Stimulated activated CD4-positive, alpha-beta T cell treated with anti-CD3 and anti-CD28 coated beads, TNF-alpha, amount 100 ng/mL, for 1 hour (primary cell): ENCODE measurements at places on chromosomes 7 and 10.

DNA sequence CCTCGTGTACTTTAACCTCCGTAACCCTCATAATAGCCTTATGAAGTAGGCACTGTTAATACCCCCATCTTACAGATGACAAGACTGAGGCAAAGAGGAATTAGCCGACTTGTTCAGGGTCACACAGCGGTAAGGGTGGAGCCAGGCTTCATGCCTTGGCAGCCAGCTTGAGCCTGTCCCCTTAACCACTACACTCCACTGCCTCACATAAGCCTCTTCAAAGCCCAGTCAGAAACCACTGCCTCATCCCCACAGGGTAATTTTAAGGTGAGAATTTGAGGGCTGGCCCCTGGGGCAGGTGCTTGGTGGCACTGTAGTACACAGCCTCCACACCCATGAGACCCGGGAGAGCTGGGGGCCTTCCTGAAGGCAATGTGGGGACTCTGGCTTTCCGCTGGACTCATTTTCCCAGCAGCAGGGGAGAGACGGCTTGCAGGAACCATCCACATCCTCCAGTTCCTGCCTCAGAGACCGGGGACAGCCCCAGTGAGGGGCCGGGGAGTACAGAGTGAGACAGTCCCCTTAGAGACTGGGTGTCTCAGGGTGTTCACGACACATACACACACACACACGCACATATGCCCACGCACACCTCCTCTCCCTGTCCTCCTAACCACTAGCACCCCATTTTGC, 7.6 kb upstream of the C10orf105 start:
- no peak for DNase-seq

DNA sequence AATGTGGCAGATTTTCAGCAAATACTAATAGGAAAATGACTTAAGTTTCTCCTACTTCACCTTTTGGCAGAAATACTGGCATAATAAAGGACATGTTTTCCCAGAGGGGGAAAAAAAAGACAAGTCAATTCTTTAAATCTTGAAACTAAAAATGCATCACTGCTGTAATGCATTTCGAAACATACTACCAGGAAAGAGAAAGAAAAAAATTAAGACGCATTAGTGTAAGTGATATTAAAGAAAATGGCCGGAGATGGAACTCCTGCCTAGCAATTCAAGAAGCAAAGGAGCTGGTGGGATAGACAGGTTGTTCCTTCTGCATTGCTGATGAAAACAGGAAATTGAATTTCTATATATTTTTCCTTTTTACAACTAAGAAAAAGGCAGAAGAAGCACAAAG, 3.2 kb downstream of the ACTR1A start:
- no peak for DNase-seq

DNA sequence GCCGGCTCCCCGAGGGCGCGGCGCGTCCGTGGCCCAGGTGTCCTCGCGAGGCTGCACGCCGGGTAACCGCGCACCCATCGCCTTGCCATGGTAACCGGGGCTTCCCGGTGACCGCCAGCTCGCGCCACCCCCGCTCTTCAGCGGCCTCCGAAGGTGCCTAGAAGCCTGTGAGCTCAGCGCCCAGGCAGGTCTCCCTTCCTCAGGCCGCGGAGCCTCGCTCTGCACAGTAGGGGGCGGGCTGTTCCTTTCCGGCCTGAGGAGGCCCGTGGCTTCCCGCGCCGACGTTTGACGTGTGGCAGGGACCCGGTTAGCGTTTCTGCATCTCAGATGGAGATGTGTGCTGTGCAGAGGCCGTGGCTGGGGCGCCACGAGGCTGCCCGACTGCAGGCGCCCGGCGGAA, 117.1 kb downstream of the DYNC2I1 start:
- no peak for DNase-seq

DNA sequence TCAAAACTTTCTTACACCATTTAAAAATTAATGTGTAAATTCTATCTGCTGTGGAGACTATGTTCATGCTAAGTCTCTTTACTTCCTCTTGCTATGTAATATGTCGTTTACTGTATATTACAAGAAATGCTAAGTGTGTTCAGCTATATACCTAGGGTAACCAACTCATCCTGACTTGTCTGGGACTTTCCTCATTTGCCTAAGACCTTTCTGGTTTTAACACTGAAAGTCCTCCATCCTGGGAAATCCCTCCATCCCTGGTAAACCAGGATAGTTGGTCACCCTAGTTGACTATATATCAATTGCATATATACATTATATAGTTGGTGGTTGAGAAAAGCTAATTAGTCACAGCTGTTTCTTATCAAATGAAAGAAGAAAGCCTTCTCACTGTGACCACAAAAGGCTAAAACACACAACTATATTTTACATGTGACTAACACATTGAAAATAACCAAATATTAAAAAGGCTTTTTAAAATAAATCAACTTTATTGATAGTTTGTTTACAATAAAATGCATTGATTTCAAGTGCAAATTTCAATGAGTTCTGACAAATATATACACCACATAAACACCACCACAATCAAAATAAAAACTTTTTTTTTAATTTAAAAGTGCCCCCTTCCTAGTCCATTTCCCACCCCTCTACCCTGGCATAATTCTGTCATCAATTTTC, 167.7 kb upstream of the INHBA start:
- DNase-seq = no peak

DNA sequence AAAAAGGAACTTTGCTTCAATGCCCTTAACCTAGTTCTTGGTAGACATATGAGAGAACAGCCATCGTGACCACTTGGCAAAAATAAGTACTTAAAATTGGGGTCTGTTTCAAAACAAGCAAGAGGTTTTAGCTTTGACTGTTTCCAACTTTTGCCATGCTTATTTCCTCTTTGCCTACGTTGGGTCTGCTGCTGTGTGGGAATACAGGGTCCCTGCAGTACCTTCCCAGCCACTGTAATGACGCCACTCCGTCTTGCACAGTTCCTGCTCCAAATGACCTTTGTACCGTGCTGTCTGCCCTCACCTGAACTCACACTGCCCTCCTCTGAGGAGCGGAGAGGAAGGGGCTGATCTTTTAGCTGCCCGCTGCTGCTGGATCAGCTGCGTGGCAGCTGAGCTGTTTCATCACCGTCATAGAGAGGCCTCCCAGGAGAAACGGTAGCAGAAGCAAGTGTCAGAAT, 133.1 kb downstream of the MAPK8 start:
- no peak for DNase-seq

GRCh38 chr7:126696256-126697038, 556.3 kb downstream of the GRM8 start:
- DNase-seq = no peak
